HCT116 (cell line): ENCODE measurements at places on chromosomes 4 and X.

DNA sequence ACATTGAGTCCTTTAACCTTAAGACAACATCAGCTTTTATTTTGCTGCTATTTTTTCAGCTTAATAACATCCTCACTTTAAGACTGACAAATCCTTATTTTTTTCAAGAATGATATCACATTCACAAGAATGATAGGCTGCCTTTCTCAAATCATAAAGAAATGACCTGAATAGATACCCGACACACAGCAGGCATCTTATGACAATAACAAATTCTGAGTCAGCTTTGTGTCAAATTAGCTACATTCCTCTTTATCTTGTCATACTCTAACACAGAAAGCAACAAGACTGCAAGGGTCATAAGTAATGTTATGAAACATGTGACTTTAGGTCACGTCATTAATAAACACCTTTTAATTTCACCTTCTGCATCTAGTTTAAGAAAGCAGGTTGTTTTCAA, 2387.6 kb downstream of the PCDH7 start:
- DNase-seq, result no peak

DNA sequence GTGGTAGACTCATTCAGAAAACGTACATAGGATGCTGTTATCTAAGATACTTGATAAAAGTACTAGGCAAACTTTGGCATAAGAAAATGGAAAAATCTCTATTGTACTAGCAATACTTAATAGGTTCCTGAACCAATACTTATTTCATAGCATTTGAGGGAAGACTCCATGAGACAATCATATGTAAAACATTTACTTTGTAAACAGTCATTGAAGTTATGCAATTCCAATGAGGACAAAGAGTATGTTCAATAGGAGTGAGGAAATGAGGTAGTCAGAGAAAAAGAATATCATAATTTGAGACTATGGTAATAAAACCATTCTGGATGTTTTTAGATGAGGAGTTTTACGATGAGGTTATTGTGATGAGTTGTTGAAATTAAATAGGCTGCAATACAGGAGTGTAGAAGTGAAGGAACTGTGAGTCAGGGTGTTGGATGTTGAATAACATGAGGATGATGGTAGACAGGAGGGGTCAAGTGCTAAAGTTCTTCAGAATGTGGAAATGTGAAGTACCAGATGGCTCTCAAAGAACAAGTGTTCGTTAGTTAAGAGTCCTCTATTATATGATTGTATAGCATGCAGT, 397.9 kb downstream of the PPP3CA start:
- DNase-seq, result no peak

DNA sequence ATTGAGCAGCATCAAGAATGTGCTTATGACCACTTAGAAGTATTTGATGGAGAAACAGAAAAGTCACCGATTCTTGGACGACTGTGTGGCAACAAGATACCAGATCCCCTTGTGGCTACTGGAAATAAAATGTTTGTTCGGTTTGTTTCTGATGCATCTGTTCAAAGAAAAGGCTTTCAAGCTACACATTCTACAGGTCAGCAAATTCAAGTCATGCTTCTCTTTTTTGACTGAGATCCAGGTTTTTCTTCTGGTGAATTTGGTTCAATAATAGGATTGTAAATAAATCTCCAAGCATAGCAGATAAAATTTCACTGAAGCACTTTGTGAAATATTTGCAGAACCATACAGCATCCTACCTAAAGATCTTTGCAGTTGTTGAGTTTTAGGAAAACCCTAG, 218.1 kb downstream of the TLL1 start:
- DNase-seq, result no peak

GRCh38 chrX:10401239-10401638, 219.1 kb downstream of the MID1 start:
- DNase-seq, result no peak

- DNase-seq, result peak; percentile 44
These were observed 17.0 kb upstream of the PAPSS1 start for GRCh38 chr4:107736924-107737448.

DNA sequence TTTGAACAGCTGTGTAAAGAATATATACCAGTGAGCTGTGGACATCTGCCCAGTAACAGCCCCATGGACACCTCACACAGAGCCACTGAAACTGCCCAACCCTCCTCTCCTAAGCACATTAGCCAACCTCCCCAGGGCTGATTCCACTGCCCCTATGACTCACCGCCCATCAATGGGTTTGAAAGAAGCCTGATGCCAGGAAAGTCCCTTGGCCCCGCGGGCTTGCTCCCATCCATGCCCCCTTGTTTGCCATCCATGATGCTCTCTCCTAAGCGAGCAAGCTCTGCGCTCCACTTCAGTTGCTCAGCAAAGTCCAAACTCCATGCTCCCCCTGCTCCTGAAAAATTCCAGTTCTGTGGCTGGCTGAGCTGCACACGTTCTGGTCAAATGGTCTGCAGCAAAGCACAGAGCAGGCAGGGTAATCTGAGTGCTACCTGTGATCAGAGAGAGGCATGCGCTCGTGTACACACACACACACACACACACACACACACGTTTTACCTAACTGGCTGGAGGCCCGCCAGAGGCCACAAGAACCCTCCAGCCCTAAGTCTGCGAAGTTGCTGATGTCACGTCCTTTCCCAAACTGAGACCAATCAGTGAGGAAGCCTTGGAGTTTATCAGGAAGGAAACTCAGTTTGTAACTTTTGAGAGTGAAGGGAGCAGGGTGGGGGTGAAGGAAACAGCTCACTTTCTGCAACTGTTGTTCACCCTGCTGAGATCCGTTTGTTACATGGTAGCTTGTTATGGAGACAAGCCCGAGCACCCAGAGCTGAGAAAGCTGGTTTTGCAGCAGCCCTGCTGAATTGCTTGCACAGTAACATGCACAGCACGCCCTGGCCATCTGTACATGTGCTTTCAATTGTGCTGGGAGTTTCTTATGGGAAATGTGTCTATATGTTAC, at the start of gene ASB9:
Gene ASB9, minus strand, starts transcription at position 466 of the 904 bp plus-strand sequence. Its CDS starts 209 bp downstream, at position 257.
- peak; percentile 39 for DNase-seq

DNA sequence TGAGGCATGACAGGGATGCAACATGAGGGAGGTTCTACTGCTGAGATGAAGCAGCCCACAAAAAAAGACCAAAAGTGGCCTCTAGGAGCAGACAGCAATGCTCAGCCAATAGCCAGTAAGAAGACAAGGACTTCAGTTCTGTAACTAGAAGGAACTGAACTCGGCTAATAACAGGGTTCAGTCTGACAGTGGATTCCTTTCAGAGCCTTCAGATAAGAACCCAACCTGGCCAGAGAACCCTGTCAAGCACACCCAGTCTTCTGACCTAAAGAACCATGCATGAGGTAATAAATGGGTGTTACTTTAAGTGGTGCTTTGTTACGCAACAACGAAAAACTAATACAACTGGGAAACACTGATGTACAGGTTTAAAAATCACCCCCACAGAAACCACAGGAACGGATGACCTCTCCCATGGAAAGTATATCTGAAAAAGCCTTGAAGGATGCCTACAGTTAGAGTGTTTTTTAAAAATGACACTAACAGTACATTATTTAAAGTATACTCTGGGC, 94.6 kb downstream of the PAPSS1 start:
- DNase-seq, result no peak

- DNase-seq, result no peak
These were observed 74.6 kb downstream of the AMELX start for GRCh38 chrX:11367609-11368430.

DNA sequence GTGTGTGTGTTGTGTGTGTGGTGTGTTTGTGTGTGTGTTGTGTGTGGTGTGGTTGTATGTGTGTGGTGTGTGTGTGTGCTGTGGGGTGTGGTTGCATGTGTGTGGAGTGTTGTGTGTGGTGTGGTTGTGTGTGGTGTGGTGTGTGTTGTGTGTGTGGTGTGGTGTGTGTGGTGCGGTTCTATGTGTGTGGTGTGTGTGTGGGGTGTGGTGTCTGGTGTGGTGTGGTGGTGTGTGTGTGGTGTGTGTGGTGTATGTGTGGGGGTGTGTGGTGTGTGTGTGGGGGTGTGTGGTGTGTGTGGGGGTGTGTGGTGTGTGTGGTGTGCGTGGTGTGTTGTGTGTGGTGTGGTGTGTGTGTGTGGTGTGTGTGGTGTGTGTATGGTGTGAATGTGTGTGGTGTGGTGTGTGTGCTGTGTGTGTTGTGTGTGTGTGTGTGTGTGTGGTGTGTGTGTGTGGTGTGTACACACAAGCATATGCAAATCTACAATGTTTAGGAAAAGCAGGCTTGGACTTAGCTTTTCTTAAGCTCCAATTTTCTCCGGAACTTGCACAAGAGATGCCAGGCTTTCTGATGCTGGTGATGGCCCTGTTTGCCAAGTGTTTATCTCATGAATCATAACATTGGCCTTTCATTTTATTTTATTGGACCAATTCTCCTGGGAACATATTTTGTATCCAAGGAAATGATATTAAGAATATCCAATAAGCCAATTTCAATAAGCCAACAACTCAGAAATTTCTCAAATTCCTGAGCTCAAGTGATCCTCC, 148.7 kb downstream of the SPATA18 start:
- DNase-seq, result no peak

- peak; percentile 3 for DNase-seq
These were observed 25.6 kb downstream of the ZRSR2 start for GRCh38 chrX:15815779-15816437.

- DNase-seq, result no peak
These were observed 54.1 kb upstream of the CDKN2AIP start for GRCh38 chr4:183390374-183390773.

- no peak for DNase-seq
These were observed 762.4 kb downstream of the DMD start for GRCh38 chrX:32448945-32449344.

DNA sequence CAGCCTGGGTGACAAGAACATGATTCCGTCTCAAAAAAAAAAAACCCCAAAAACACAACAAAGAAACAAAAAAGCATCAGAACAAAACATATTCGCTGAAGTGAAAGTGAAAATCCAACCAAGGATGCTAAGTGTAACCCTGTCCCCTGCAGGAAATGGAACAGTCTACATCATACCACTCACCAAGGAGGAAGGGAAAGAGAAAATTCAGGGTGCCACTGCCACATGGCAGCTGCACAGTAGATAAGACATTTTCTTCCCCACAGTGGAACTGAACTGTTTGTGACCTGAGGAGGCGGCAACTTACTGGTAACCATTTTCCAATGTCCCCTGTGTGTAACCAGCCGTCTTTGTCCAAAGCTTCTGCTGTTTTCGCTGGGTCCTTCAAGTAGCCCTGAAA, 28.2 kb upstream of the CENPU start:
- DNase-seq, result no peak

- DNase-seq, result no peak
These were observed 93.4 kb downstream of the FRAS1 start for GRCh38 chr4:78150543-78150864.

DNA sequence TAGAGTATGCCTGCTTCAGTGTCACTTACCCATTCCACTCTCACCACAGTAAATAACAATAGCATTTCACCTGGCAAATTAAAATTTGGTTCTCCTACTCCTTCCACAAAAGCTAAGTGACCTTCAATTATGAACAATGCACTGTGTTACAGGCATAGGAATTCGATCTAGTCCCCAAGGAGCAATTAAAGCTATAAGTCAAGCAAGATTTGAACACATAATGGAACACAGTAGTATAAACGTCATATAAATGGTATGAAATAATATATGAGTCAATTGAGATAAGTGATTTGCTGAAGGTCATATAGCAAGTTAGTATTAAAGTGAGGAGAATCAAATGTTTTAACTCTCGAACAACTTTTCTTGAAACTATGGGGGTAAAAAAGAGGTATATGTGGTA, 65.8 kb downstream of the ARAP2 start:
- DNase-seq, result no peak

DNA sequence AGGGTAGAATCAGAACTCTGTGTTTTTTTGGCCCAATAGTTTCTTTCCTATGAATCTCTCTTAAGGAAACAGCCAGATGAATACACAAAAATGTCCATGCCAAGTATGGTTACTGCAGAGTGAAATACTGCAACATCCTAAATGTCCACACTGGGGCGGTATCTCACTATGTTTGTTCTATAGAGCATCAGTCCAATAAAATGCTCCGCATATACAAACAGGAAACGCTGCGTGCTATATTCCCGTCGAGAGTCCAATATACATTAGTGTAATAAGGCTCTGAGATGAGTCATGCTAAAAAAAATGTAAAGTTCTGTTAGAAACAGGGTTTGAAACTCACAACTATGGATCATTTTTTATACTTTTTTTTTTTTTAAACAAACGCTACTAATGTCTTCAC, 72.9 kb upstream of the ENOX2 start:
- peak; percentile 31 for DNase-seq

GRCh38 chr4:39335566-39335965, 30.6 kb downstream of the RFC1 start:
- no peak for DNase-seq

DNA sequence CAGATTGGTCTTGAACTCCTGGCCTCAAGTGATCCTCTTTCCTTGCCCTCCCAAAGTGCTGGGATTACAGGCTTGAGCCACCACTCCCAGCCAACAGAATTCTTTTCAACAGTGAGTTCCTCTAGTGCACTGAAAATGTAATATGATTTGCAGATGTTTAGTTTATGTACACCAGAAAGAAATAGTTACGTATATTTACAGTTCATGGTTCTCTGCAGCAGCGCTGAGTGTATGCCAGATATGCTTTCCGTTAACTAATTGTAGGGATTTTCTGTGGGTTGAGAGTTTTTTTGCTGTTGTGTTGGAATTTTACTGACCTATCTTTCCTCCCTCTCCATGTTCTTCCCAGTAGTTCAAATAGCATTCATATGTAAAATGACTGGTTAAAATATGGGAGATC, 44.0 kb downstream of the GAB1 start:
- DNase-seq, result no peak

- DNase-seq, result no peak
These were observed 59.8 kb upstream of the MAML3 start for GRCh38 chr4:140213749-140214148.

- DNase-seq, result no peak
These were observed 199.3 kb downstream of the TMA16 start for GRCh38 chr4:163693776-163694175.

- DNase-seq, result peak; percentile 65
These were observed 132.5 kb downstream of the ARHGAP6 start for GRCh38 chrX:11533199-11533651.

- peak; percentile 33 for DNase-seq
These were observed 24.9 kb downstream of the ALPK1 start for GRCh38 chr4:112321776-112322684.

DNA sequence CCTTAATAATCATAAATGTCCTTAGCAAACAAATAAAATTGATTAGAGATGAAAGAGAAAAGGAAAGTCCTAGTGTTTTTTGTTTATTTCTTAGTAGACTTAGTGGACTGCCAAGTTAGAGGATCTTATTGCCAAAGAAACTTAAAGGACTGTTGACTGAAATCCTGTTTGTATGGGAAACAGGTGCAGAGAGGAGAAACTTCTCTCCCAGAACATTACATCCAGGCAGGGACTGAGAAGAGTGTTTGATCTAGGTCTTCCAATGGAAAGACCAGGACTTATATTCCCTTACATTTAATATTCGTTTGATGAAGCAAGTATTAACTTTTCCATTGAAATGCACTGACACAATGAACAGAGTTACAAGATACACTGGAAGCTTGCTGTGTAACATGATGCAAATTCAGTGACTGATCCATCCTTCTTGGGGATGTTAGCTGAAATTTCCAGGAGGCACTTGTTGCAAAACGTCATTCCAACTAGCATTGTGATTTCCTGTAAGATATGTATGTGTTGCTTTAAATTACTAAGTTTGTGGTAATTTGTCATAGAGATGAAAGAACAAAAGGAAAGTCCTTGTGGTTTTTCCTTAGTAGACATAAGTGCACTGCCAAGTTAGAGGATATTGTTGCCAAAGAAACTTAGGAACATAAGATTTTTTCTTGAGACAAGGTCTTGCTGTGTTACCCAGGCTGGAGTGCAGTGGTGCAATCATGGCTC, 505.6 kb downstream of the STIM2 start:
- no peak for DNase-seq

GRCh38 chr4:13920901-13921300, 293.4 kb upstream of the BOD1L1 start:
- no peak for DNase-seq

GRCh38 chrX:16005917-16006316, 117.4 kb upstream of the GRPR start:
- no peak for DNase-seq
